AG04450 (cell line): ENCODE measurements at places on chromosomes 1 and 21. TPM values are rescaled to one million over a fixed set of nuclear protein-coding genes. Genes with fewer than 3 reads are reported as not detected.

- DNase-seq = no peak
Measured at GRCh38 chr1:222107975-222108374, 366.1 kb upstream of the DUSP10 start.

- DNase-seq = no peak
Measured at GRCh38 chr1:25008192-25008485, 78.1 kb upstream of the RUNX3 start.

- DNase-seq = no peak
Measured at GRCh38 chr21:46617267-46618051, 12.6 kb upstream of the S100B start.

DNA sequence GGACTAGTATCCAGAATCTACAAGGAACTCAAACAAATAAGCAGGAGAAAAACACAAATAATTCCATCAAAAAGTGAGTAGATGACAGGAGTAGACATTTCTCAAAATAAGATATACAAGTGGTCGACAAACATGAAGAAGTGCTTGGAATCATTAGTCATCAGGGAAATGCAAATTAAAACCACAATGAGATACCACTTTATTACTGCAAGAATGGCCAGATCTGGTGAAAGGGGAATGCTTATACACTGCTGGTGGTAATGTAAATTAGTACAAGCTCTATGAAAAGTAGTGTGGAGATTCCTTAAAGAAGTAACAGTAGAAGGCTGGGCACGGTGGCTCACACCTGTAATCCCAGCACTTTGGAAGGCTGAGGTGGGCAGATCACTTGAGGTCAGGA is 73.8 kb downstream of the POU2F1 start:
- DNase-seq = no peak

DNA sequence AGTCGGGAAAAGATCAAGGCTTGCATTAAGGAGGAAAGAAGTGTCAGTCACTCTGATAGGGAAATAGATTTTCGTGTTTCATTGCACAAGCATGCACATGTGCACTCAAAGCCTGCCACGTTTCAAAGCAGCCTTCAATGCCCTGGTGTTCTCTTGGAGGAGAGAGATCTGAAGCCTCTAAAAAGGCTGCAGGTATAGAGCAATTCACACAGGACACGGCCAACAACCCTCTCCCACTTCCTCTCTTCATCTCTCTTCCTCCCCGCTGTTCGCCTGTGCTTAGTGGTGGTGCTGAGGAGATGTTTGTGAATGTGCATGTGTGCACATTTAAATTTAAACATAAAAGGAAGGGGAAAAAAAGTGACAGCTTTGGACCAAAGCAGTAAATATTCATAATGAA is 117.7 kb downstream of the NUF2 start:
- DNase-seq = no peak

DNA sequence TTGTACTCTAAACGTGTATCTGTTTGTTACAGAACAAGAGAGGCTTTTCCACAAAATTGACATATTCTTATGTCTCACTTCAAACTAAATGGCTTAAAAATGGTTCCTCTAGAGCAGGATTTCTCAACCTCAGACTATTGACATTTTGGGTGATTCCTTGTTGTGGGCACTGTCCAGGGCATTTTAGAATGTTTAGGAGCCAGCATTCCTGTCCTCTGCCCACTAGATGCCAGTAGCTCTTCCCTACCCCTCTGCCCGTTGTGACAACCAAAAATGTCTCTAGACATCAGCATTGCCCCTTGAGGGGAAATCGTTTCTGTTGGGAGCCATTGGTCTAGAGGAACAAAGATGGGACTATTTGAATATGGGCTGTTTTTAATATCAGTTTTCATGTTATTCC is 17.3 kb downstream of the SMAP2 start:
- DNase-seq = no peak

DNA sequence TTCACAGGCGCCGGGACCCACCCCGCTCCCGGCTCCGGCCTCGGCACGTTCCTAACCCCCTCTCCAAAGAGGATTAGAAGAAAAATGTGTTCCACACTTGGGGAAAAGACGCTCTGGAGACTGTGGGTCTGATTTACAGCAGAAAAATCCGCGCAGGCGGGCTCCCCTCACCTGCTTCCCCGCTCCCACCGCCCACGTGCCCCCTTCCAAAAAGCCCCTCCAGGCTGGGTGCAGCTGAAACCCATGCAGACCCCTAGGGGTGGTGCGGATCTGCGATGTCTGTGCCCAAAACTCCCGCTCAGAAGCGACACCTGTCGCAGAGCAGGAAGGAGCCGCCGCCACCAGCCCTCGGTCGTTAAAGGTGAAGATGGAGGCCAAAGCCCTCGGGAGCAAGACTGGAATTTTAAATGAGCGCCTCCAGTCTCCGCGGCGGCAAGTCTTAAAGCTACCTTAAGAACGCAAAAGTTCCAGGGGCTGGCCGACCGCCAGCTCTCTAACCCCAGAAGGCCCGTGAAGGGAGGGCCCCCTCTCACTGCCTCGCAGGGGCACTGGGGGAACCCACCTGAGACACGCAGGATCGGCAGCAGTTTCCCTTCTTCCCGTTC is 688 bp upstream of the CHD5 start:
- no peak for DNase-seq

GRCh38 chr1:53091841-53092645 is 30.0 kb downstream of the PODN start:
- no peak for DNase-seq

- DNase-seq = peak; percentile 61
Measured at GRCh38 chr1:109228167-109228566, 14.4 kb downstream of the SARS1 start.

- DNase-seq = no peak
Measured at GRCh38 chr21:36321325-36322082, 1.5 kb downstream of the MORC3 start.

The KRTAP25-1 gene
- polyA plus RNA-seq = not detected in 2 replicates

The TTC34 gene
- 0.06 TPM in 2 replicates for polyA plus RNA-seq

The SPRR1A gene
- not detected in 2 replicates for polyA plus RNA-seq

The MTARC2 gene
- 2.8 and 2.9 TPM in 2 replicates for polyA plus RNA-seq

The TRIM67 gene
- not detected in 2 replicates for polyA plus RNA-seq

The KRTAP7-1 gene
- polyA plus RNA-seq = not detected in 2 replicates
